ENCODE measurements at places on chromosomes 5 and 9.

GRCh38 chr9:134966270-134966669 is 48.6 kb upstream of the FCN1 start:
- DNase-seq: no peak

DNA sequence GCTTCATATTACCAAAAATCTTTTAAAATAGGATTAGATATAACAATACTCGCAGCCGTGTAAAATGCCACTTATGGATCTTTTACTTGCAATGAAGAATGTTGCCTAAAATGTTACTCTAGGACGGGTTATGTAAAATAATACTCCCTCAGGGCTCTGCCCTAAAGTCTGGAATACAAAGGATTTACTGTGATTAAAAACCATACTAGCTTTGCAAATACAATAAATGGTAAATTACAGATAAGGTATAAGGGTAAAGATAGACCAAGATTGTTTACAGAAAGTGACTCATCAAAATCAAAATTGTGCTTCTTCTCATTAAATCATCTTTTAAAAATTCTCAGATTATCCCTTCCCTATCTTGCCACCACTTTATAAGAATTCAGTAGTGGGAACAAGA is 163.6 kb downstream of the MEF2C start:
- no peak for DNase-seq

GRCh38 chr9:95840074-95840473 is 35.4 kb upstream of the ERCC6L2 start:
- DNase-seq: no peak

GRCh38 chr9:92745881-92746280 is 18.8 kb downstream of the BICD2 start:
- no peak for DNase-seq

DNA sequence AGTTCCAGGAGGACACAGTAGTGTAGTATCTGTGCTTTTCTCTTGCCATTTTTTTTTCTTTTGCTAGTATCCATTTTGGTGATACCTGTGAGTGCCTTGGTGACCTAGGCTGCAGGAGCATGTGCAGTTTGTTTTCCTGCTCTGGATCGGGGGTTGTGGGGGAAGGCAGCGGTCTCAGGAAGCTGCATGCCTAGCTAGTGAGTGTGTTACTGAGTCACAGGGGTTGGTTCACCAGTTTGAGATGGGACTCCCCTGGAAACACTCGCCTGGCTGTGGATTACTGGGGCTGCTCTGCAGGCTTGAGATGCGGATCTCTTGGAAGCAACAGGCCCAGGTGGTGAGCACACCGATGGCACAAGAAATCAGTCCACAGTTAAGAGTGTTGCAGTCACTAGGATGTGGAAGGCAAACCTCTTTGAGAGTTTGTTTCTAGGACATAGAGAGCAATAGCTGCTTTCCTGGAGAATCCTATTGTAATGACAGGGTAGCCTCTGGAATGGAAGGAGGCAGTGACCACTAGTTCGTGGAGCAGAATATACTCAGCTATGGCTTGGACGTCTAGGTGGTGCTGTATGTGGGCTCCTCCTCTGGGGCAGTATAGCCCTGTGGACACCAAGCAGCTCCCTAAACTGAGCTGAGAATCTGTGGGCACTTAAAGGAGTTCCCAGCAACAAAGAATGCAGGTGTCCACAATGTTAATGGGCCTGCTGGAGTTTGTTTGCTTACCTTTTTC is 20.0 kb upstream of the SPATA31E1 start:
- no peak for DNase-seq

- DNase-seq: no peak
These were observed 1610.3 kb upstream of the NUDT12 start for GRCh38 chr5:105172918-105173317.

- no peak for DNase-seq
These were observed 141.4 kb downstream of the MED10 start for GRCh38 chr5:6236858-6237481.

- no peak for DNase-seq
These were observed 10.4 kb downstream of the BASP1 start for GRCh38 chr5:17227868-17228267.

GRCh38 chr9:89375191-89375760 is 57.0 kb downstream of the SECISBP2 start:
- DNase-seq: no peak

GRCh38 chr5:178213748-178214151 is 9.4 kb downstream of the HNRNPAB start:
- no peak for DNase-seq

DNA sequence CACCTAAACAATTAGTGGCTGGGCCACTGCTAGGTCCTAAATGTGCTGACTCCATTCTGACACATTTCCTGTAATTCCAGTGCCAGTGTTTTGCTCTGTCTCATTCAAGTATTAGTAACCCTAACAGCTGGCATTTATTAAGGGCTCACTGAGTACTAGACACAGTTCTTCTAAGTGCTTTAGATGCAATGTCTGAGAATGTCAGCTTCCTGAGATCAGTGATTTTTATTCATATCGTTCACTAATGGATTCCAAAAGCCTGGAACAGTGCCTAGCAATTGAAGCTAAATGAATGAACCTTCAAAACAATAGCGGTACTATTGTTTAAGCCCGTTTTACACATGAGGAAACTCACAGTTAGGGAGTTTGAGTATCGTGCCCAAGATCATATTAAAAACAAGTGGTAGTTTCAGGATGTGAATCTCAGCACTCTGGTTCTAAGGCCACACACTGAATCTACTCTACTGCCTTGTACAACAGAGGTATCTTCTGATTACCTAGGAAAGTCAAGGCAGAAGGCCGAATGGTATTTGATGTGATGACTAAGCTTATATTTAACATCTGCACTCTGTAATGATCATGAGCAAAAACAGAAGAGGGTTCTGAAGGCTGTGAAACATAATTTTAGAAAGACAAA is 304.0 kb downstream of the PJA2 start:
- no peak for DNase-seq

GRCh38 chr5:68134033-68134668 is 81.4 kb upstream of the PIK3R1 start:
- no peak for DNase-seq

DNA sequence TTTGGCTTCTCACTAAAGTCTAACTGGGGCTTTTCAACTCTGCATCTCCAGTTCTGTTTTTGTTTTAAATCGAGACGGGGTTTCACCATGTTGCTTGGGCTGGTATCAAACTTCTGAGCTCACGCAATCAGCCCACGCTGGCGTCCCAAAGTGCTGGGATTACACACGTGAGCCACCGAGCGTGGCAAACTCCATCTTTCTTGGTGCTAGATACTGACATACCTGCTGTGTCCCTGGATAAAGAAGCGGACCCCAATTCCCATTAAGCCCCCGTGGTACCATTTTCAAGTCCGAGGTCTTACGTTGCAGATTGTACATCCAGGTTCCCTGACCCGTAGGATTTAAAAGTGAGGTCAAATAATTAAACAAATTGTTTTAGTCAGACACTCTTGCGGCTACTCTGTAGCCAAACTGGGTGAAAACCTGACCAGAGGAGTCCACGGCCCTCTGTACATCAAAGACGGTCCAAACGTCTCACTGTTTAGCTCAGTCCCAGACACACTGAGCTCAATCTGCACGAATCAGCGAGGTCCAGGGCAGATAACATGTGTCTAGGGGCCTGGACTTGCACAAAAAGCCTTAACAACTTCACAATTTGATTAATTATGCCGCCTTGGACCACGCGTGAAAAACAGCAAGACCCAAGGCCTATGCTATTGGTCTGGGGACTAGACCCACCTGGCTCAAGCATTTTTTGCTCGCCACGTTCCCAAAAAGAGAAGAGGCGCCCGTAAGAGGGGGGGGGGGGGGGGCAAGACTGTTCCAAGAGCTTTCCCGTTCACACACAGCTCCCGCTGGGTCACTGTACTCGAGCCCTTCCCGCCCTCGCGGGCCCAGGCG is 727 bp upstream of the DNAJA1 start:
- no peak for DNase-seq

DNA sequence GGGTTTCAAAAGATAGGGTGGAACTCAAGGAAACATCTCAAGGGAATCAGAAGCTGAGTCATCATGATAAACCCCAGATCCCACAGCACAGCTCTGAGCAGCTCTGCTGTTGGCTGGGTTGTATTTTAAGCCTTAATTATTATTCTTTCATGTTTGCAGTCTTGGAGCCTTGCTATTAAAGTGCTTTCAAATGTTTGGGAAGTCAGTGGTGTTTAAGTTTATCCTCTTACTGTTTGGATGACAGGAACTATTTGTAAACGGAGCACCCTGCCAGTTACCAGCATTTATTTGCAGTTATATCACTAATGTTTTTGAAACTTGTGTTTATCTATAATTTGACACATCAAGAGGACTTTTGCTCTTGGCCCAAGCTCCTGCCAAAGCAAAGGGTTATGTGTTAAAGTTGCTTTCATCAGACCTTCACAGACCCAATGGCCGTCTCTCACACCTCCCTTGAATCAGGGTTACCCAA is 141.1 kb upstream of the SPDL1 start:
- no peak for DNase-seq

GRCh38 chr9:16992138-16992537 is 121.7 kb upstream of the BNC2 start:
- no peak for DNase-seq

GRCh38 chr9:132494857-132495256 is 84.8 kb downstream of the CFAP77 start:
- DNase-seq: no peak

Data from stimulated activated CD8-positive, alpha-beta memory T cell treated with anti-CD3 and anti-CD28 coated beads, Interleukin-15, amount 100 ng/mL, for 48 hours (primary cell).